ENCODE measurements at places on chromosomes 2 and 18.

GRCh38 chr18:58605027-58606020, 23.6 kb downstream of the ALPK2 start:
- peak; percentile 16 for DNase-seq

DNA sequence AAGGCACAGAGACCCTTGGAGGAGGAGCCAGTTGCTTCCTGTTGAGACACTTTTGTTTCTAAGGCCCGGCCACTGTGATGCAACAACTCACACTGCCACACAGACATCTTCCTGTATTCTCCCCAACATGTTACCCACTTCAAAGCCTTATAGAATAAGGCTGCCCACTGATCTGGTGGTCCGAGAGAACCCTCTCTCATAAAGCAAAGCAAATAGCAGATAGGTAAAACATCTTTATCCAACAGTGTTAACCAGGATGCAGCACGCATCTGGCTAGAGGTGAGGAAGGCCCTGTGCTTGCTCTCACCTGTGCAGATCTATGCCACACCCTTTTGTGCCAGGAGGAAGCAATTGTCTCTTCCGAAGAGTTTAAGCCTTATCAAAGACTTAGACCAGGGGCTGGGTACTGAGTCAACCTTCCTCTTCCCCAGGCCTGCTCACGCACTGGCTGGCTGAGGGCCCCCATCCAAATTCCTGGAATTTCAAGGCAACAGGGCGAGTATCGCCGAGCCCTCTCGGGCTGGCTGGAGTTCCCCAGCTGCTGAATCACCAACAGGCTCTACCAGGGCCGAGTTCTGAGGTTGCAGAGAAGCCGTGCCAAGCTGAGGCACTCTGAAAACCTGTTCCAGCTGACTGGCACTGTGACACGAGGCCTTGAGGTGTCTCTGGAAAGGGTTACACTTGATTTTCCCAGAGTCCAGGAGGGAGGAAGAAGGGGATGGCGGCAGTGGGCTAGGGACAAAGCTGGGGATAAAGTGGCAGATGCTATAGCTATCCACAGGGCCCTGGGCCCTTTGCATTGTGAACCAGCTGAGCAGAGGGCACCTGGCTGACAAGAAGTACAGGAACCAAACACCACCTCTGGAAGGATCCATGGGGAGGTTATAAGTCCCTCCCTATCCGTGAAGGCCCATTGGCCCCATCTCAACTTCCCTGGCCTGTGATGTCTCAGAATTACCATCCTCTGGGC, 29.3 kb downstream of the TGFA start:
- DNase-seq = no peak

DNA sequence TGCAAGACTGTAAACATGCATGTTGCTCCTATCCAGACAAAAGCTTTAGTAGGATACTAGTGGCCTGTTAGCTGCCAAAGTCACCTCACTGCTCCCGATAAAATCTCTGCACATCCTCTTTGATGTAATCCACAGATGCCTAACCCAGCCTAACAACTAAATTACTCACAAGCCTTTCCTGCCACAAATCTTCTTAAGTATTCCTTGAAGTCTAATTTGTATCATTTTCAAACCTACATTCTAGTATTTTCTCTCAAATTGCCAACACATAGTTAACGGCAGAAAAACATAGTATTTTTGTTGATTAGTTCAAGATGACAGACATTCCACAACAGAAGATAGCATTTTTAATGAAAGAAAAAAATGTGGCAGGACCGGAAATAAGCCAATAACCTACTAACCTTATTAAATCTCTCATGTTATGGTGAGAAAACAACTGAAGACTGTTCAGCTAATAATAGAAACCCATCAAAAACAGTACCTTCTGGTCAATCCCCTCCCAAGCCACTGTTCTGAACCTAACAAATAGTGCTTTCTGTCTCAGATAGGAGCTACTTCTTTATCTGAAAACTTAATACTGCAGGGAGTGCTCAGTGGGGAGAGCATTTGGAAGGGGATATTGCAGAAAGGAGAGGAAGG, at the start of gene MPP4:
TSS of gene MPP4 (minus strand) at position 57 of the 639 bp plus-strand sequence. CDS start 4,690 bp downstream, outside the sequence.
- DNase-seq = no peak

- DNase-seq = no peak
These were observed at the start of gene ARHGAP15 for GRCh38 chr2:143128681-143129580. Gene ARHGAP15, plus strand, starts transcription at chr2:143129419.

DNA sequence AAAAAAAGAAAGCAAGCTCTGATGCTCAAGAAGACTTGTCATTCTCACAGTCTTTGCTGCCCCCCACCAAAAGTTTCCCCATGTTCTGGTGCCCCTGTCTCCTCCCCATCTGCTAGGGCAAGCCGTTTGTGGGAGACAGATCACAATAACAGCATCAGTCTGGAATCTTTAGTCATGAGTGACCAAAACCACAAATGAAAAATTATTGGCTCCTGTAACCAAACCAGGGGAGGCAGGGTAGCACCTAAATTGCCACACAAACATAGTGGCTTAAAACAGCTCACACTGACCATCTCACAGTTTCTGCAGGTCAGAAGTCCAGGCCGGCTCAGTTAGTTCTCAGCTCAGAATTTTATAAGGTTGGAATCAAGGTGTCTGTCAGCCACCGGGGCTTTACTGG, 9.1 kb upstream of the B3GNT7 start:
- no peak for DNase-seq

DNA sequence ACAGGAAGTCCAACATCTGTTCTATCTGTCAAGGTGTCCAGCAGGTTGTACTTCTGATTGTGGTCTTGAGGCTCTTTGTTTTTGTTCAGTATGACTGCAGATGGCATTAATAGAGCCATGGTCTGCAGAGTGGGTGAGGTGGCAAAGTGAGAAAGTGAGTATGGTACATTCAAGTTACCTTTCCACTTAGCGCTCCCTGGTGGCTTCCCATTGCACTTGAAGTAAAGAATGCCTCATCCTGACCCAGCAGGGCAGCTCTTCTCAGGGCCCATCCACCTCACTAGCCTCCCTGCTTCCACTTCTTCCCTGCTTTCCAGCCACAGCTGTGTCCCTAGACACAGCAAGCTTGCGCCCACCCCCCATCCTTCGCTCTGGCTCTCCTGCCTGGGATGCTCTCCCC, 148.0 kb upstream of the ALPP start:
- no peak for DNase-seq

GRCh38 chr18:28176698-28176947, 307 bp downstream of the CDH2 start:
- DNase-seq = no peak

DNA sequence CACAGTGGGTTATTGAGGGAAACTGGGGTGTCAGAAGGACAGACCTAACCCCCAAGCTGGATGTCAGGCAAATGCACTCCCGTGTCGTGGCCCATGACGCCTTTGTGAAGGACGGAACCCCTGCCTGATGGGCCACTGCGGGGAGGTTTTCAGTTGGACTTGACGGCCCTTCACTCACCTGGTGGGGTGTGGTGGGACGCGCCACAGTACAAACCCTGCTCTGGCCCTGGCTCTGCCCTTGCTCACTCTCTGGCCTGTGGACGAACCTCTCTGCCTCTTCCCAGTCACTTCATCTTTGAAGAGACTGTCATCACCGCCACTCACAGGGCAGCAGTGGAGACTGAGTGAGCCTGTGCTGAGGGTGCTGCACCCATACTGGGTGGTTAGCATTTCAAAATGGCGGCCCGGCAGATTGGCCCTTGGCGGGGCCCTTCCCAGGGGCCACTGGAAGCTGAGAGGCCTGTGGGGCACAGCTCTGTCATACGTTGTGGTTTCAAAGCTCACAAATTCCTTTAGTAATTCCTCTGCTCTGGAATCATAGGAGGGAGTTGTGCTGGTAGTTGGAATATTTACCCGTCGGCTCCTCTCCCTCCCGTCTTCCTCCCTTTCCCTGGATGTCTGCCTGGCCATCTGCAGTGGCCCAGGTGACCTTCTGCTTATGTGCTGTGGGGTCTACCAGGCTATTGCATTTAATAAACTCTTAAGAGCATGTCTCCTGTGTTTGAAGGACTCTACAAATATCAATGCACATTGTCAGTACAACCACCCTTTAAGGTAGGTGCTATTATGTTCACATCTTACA, 200.6 kb downstream of the CTIF start:
- no peak for DNase-seq

GRCh38 chr2:75579186-75579585, 18.4 kb upstream of the EVA1A start:
- DNase-seq = no peak

- DNase-seq = no peak
These were observed 36.2 kb downstream of the LRRFIP1 start for GRCh38 chr2:237663517-237664110.

DNA sequence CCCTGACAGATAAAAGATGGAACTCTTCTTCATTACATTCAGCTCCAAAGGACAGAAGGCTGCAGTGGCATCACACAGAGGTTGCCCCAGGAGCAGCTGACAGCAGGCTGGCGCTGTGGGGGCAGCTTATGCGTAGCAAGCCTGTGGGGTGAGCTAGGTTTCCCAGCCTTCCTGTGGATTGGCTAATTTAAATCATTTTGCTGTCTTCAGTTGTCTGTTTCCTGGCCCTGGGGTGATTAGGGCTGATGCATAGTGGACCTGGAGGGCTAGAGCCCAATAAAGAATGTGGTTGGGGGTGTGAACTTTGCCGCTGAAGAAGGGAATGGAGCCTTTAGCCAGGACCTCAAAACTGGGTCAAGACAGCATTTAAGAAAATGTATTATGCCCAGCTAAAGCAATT, 1038.0 kb downstream of the SOCS6 start:
- DNase-seq = no peak

DNA sequence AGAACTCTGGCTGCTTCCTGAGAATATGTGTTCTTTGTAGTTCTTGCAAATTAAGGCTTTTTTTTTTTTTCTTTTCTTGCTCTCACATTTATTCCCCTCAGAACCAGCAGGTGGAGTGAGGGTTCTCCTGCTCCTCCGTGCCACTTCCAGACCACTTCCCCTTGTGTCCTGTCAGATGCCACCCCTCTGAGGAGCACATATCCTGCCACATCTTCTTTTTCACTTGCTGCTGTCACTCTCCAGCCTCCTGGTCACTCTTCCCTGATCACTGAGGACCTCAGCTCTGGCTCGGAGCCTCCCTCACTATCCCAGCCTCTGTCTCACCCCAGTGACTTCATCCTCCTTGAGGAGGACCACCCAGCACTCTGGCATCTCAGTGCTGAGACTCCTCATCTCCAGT, 100.5 kb downstream of the TACR1 start:
- DNase-seq = no peak

DNA sequence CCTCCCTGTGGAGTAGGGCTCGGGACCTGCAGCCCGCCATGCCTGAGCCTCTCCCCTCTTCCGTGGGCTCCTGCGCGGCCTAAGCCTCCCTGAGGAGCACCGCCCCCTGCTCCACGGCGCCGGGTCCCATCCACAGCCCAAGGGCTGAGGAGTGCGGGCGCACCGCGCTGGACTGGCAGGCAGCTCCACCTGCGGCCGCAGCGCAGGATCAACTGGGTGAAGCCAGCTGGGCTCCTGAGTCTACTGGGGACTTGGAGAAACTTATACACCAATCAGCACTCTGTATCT, 17.8 kb upstream of the ACVR2A start:
- no peak for DNase-seq

DNA sequence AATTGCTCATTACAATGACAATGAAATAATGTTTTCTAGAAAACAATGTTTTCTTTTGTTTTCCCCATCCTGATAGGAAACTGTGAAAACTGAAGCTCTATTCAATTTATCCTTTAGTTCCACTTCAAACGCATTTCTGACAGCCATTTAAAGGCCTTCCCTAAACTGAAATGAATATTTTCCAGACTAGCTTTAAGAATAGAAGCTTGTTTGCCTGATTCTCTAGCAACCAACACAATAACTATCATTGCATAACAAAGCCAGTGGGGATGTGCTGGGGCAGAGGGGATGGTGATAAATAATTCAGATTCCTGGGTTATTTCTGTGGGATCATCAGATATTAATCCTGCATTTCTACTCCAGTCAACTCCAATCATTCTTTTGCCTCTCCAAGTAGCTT, 427.1 kb downstream of the RND3 start:
- no peak for DNase-seq

- no peak for DNase-seq
These were observed 368.4 kb downstream of the LPIN1 start for GRCh38 chr2:12114816-12115215.

DNA sequence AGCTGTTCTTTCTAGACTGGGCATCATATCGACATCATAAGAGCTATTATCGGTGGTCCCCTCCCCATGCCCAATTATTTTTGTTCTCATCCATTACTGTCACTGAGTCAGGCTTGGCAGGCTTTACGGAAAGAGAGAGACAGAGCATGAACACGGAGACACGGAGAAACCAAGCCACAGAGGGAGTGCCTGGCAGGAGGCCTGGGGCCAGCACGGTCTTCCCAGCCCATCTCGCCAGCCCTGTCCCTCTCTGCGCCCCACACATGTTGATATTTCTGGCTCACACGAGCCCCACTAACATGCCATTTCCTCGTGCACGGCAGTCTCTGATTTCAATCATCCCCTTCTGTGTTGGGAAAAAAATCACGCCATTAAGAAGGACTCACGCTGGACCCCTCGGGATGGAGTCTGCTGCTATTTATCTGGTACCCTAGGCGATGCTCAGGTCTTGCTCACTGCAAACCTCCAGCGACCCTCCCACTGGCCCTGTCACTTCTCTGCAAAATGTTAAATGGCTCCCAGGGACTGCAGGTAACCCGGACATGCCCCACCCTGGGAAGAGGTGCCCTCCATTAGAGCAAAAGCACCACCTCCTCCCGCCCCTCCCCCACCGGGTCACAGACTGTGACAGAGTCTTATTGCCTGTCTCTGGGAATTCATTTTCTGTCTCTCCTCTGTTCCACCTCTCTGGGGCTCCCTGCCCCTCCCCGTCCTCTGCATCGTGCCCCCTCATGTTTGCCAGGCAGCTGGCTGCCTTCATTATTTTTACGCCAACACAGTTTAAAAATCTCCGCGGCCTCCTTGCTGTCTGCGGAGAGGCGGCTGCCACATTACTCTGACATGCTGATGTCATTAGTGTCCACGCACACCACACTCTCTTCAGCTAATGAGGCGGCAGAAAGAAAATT, 40.1 kb upstream of the GBX2 start:
- DNase-seq = no peak

GRCh38 chr2:207073801-207074678, 91.7 kb downstream of the KLF7 start:
- no peak for DNase-seq

GRCh38 chr2:143157001-143157400, 27.8 kb downstream of the ARHGAP15 start:
- no peak for DNase-seq

- no peak for DNase-seq
These were observed 54.1 kb downstream of the XIRP2 start for GRCh38 chr2:166942377-166942776.

DNA sequence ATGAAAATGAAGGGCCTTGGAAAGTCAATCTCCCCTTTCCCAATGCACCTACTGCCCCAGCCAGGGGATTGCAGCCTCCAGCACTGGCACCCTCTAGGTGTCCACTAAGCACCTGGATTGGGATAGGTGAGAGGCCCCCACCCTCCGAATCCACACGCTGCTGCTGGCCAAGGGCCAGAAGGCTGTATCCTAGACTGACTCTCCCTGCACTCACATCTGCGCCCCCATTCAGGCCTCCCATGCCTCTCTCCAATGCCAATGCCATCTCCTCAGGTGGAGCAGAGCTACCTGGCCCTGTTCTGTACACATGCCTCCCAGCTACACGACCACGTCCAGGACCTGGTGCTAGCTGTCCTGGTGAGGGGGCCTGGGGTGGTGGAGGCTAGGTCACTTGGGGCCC, 9.8 kb downstream of the MFSD2B start:
- DNase-seq = no peak

GRCh38 chr2:218404351-218405085, 4.8 kb downstream of the CTDSP1 start:
- no peak for DNase-seq

Data from HuH-7.5 (cell line).